ENCODE measurements at places on chromosomes 11 and 22. TPM values are rescaled to one million over a fixed set of nuclear protein-coding genes. Genes with fewer than 3 reads are reported as not detected.

EIF3L gene
- total RNA-seq: 725 TPM

MS4A14 gene
- not detected for total RNA-seq

- no peak overlapping the region for H3K4me3 ChIP-seq
- DNase-seq: no peak
- H3K27ac ChIP-seq: no peak overlapping the region
- no peaks in the 10 kb centered on the region for H3K4me1 ChIP-seq
Observed at GRCh38 chr11:119509969-119510401, 87.0 kb upstream of the THY1 start.

GRCh38 chr11:65426839-65427690, 4.5 kb downstream of the NEAT1 start:
- no peaks in the 10 kb centered on the region for H3K27me3 ChIP-seq
- peak overlapping the region; percentile 80 for H3K27ac ChIP-seq
- peaks cover 50% of the 10 kb centered on the region for H3K4me1 ChIP-seq
- DNase-seq: no peak
- no peaks in the 10 kb centered on the region for H3K36me3 ChIP-seq

DNA sequence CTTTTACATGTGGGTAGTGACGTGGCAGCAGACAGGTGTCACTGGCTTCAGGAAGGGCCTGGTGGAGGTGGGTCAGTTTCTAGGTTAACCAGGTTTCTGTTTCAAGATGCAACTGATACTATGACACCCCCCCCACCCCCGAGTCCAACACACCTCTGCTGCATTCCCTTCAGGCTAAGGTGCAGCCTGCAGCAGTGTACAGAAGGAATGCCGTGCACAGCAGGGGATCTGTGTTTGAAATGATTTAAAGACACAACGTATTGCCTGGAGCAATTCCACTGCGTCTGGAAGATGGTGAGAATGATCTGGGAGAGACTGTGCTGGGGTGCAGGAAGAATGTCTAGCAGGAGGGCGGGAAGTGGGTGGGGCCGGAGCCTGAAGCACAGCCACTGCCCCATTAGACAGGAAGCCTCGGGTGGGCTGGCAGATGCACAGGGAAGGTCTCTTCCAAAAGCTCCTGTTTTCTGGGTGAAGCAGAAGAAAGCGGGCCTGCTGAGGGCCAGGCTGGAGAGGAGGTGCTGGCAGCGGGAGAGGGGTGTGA, 11.9 kb upstream of the TESMIN start:
- no peak overlapping the region for H3K4me3 ChIP-seq
- no peak for DNase-seq
- H3K36me3 ChIP-seq: no peaks in the 10 kb centered on the region
- peak overlapping the region; percentile 65 for H3K27ac ChIP-seq

FAM180B gene
- total RNA-seq: 0.29 TPM

ARCN1 gene
- total RNA-seq: 112 TPM

- no peak overlapping the region for H3K27ac ChIP-seq
- H3K36me3 ChIP-seq: no peaks in the 10 kb centered on the region
- no peak for DNase-seq
Observed at GRCh38 chr11:128939591-128939990, 3.1 kb downstream of the TP53AIP1 start.

GRCh38 chr11:4697585-4697984, at the start of gene OR51E2:
TSS of gene OR51E2 (minus strand) at chr11:4697853. CDS start at chr11:4682711, 15,142 bp downstream.
- no peak within 1 kb of the TSS for H3K4me3 ChIP-seq
- H3K27ac ChIP-seq: no peak within 1 kb of the TSS
- no peaks in the 10 kb centered on the region for H3K36me3 ChIP-seq
- no peaks in the 10 kb centered on the region for H3K27me3 ChIP-seq
- DNase-seq: no peak
- peaks cover 1% of the 10 kb centered on the region for H3K4me1 ChIP-seq

KRTAP5-8 gene
- total RNA-seq: 0.24 TPM

DNA sequence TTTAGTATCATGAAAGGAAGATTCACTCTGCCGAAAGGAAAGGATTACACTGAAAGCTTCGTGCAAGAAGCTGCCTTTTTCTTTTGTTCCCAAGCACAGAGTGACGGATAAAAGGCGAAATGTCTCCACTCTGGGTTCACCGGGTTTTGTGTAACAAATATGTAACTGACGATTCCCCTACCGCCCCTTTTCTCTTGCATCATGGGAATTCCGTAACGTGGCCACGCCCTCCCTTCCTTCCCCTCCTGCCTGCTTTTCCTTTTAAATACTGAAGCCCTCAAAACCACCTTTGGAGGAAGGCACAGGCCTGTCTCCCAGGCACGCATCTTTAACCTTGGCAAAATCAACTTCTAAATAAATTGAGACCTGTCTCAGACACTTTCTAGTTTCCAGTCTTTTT, 16.4 kb upstream of the TESMIN start:
- no peaks in the 10 kb centered on the region for H3K4me1 ChIP-seq
- no peak overlapping the region for H3K27ac ChIP-seq
- no peak overlapping the region for H3K4me3 ChIP-seq

- peak overlapping the region; percentile 87 for H3K4me3 ChIP-seq
- no peaks in the 10 kb centered on the region for H3K36me3 ChIP-seq
- peaks cover 22% of the 10 kb centered on the region for H3K27me3 ChIP-seq
- DNase-seq: no peak
- peaks cover 46% of the 10 kb centered on the region for H3K4me1 ChIP-seq
Observed at GRCh38 chr11:79438631-79439409, 2.0 kb downstream of the TENM4 start.

DNA sequence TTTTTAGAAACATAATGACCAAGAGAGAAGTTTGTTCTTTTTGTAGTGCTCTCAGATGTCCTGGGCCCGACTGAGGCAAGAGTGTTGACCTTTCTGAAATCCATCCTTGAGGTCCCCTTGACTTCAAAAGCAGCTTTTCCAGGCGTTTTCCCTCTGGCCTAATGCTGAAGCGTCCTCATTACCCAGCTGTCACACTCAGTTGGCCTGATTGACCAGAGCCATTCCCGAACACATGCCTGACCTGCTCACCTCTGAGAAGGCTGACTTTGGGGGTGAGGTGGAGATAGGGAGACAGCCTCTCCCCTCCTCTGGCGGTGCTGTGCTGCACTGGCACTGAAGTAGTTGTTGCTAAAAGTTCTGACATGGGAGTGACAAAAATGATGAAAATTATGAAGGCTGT, 66.9 kb downstream of the ALX4 start:
- no peaks in the 10 kb centered on the region for H3K27me3 ChIP-seq
- H3K27ac ChIP-seq: peak overlapping the region; percentile 86
- peaks cover 7% of the 10 kb centered on the region for H3K36me3 ChIP-seq
- no peak for DNase-seq
- H3K4me3 ChIP-seq: no peak overlapping the region
- peaks cover 20% of the 10 kb centered on the region for H3K4me1 ChIP-seq

GRCh38 chr11:14258221-14258935, 100.6 kb downstream of the RRAS2 start:
- H3K27ac ChIP-seq: no peak overlapping the region
- no peak overlapping the region for H3K4me3 ChIP-seq
- H3K36me3 ChIP-seq: peaks cover 1% of the 10 kb centered on the region
- H3K4me1 ChIP-seq: peaks cover 11% of the 10 kb centered on the region

- no peak overlapping the region for H3K27ac ChIP-seq
- H3K27me3 ChIP-seq: no peaks in the 10 kb centered on the region
- no peak for DNase-seq
- H3K4me3 ChIP-seq: no peak overlapping the region
Observed at GRCh38 chr11:28962502-28962901, 854.3 kb downstream of the METTL15 start.

- no peak overlapping the region for H3K27ac ChIP-seq
- no peak for DNase-seq
- H3K4me1 ChIP-seq: peaks cover 14% of the 10 kb centered on the region
- H3K4me3 ChIP-seq: no peak overlapping the region
Observed at GRCh38 chr11:122100756-122101080, 15.3 kb downstream of the BLID start.

ZP1 gene
- total RNA-seq: not detected

- H3K27me3 ChIP-seq: no peaks in the 10 kb centered on the region
- H3K4me1 ChIP-seq: peaks cover 19% of the 10 kb centered on the region
- H3K4me3 ChIP-seq: no peak overlapping the region
- H3K36me3 ChIP-seq: peaks cover 4% of the 10 kb centered on the region
Observed at GRCh38 chr11:73135346-73136284, 6.5 kb downstream of the FCHSD2 start.

TSGA10IP gene
- not detected for total RNA-seq

DNA sequence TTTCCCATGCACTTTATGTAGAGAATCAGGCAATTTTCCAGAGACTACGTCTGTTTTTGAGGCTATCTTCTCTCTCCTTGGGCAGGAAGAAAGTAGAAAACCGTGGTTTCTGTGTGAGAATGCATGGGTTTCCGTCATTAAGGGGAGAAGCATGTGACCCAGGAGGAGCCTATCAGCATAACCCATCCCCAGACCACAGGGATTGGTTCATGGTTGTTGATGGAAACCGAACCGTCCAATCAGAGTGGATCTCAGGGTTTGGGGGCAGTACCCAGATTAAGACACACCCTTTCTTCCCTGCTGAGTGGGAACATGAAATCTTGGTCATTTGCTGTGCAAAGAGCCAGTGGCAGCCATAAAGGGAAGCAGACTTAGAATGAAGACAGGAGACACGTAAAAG, 517.8 kb downstream of the MN1 start:
- H3K4me1 ChIP-seq: no peaks in the 10 kb centered on the region
- H3K27me3 ChIP-seq: peaks cover 31% of the 10 kb centered on the region
- no peak for DNase-seq
- no peaks in the 10 kb centered on the region for H3K36me3 ChIP-seq
- H3K4me3 ChIP-seq: no peak overlapping the region

GRCh38 chr11:71988050-71988449, 10.7 kb upstream of the IL18BP start:
- H3K4me3 ChIP-seq: no peak overlapping the region
- no peaks in the 10 kb centered on the region for H3K27me3 ChIP-seq
- peaks cover 9% of the 10 kb centered on the region for H3K36me3 ChIP-seq
- no peak for DNase-seq
- peak overlapping the region; percentile 29 for H3K27ac ChIP-seq

Data from progenitor cell of endocrine pancreas (in vitro differentiated cells).